ENCODE measurements at places on chromosomes 11 and 22.

GRCh38 chr11:34926831-34927132, 10.4 kb downstream of the PDHX start:
- no peak for DNase-seq

DNA sequence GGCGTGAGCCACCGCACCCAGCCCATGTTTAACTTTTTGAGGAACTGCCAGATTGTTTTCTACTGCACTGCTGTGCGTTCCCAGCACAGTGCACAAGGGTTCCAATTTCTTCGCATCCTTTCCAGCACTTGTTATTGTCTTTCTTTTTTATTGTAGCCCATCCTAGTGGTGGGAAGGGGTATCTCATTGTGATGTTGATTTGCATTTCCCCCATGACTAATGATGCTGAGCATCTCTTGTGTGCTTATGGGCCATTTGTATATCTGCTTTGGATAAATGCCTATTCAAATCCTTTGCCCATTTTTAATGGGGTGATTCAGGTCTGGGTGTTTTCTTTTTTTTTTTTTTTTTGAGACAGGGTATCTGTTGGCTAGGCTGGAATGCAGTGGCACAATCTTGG, 36.6 kb upstream of the SYT7 start:
- no peak for DNase-seq

GRCh38 chr11:64865286-64866172, 12.9 kb downstream of the EHD1 start:
- DNase-seq = no peak

- DNase-seq = no peak
Observed at GRCh38 chr22:29251981-29252911, 15.5 kb downstream of the RHBDD3 start.

DNA sequence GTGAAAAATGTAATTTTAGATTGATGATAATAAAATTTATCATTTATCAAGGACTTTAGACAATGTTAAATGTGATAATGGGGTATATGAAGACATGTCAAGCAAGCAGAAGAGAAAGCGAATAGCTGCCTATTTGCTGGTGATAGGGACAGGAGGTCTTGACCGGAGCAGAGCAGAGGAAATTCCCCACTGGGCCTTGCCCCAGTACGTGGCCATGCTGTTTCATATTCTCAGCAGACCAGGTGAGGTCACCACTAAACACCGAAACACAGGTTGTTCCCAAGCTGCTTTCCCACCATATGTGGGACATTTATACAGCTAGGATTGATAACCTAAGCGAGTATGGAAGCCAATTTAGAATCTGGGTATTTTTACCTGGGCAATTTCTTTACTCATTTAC, 1629.6 kb downstream of the FAM181B start:
- no peak for DNase-seq

GRCh38 chr11:55501014-55501413, 53.3 kb upstream of the OR4C15 start:
- no peak for DNase-seq

DNA sequence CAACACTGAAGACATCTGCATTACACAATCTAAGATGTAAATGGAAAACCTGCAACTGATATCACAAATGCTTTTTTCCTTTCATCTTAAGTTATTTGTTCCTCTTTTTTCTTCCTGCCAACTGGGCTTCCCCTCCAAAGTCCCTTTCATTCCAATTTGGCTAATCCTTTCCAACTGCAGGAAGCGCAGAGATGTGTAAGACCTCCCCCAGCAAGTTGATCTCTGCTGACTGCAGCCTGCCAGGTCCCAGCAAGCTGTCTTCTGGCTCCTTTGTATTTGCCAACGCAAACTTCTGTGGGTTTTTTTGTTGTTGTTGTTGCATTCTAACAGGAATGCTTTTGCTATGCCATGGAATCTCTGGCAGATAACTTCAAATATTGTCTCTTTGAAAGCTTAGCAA, 38.5 kb upstream of the LRRC4C start:
- DNase-seq = no peak

DNA sequence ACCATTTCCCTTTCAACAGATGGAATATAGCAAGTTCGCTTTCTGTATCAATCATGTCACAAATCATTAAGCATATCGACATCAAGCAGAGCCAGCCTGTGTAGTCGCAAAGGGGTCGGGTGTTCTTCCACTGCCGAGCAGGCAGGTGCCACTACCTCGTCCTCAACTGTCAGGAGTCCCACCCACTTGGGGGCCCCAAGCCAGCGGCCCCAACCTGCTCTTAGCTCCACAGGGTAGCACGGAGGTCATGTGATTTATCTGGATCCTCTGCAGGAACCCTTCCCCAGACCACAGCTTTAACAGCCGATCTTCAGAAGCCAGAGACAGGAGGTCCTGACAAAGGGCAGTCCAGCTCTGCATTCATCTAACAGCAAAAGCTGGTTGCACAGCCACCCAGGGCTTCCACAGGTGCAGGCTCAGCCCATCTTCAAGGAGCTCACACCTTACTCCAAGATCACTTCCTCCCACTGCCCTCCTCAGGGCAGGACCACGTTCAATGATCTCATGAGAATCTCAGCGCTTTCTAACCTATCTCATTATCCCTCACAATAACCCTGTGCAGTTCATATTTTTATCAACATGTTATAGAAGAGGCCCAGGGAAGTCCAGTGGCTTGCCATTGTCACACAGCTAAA, 110.2 kb downstream of the TRIM29 start:
- DNase-seq = no peak

DNA sequence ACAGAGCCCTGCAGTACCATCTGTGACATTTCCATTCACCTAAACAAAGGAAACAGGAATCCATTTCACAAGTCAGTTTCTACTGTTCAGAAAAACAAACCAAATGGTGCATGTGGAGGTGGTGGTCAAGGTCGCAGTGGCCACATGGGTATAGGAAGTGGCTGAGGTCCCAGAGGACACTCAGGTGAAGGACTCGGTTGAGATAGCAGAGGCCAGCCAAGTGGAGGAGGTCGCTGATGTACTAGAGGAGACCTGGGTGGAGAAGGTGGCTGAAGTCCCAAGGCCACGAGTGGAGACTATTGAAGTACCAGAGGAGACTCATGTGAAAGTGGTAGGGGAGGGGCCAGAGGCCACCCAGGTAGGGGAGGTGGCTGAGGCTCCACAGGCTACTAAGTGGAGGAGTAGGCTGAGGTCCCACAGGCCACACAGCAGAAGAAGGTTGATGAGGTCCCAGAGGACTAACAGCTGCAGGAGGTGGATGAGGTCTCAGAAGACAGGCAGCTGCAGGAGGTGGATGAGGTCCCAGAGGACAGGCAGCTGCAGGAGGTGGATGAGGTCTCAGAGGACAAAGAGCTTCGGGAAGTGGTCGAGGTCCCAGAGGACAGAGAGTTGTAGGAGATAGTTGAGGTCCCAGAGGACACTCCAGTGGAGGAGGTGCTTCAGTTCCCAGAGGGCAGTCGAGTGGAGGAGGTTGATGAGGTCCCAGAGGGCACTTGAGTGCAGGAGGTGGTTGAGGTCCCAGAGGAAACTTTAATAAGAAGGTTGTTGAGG, 40.2 kb downstream of the ZNF195 start:
- DNase-seq = no peak

DNA sequence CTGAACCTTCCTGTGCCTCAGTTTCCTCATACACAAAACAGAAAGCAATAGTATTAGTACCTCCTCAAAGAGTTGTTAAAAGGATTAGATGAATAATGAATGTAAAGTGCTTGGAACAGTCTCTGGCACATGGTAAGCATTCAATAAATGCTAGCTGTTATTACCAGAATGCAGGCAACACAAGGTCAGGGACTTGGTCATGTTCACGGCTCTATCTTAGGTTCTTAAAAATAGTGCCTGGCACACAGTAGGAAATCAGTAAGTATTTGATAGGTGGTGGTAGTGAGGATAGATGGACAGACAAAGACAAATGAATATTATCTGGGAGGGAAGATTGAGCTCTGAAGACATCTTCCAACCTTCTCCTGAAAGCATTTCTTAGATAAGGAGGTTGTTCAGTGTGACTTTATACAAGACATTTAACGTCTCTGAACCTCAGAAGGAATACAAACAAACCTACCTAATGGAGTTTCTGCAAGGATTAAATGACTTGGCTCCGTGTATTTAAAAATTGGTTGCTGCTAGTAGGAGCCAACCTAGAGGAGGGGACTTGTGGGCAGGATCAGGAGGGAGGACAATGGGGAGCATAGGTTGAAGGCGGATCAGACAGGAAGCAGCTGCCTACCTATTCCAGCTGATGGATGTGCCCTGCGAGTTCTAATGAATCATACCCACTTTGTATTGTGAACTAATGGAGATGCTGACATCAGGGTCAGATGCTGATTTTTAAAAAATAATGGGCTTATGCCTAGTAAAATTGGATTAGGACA, 94.1 kb downstream of the DBX1 start:
- no peak for DNase-seq

- DNase-seq = no peak
Observed at GRCh38 chr11:95764267-95764898, 25.2 kb downstream of the FAM76B start.

DNA sequence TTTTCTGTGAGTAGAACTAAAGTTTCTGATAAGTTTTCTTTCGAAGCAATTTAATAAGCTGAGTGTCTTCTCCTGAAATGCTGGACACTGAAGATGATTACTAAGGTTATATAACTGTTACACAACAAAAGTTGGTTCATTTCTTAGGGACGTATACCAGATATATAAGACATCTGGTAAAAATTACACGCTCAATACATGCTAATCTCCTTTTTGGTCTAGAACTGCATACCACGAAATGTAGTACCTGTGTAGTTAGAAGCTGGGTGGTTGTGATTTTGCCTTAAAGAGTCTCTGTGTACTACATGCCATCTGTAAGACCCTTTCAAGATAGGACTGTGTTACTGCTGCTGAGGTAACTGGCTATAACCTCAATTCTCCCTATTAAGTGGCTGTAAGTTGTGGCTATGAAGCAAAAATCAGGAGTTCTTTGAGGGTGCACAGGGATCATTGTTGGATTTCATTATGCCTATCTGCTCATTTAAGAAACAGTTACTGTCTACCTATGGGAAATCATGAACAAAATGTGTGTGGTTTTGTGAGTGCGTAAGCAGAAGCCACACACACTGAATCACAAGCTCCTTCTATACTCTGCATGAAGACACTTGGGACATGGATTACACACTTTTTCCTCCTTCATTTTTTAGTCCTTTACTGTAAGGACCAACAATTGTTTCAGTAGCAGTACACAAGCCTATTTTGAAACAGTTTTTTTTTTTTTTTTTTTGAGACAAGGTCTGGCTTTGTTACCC, 195.9 kb downstream of the SWAP70 start:
- DNase-seq = no peak

Measured in activated naive CD4-positive, alpha-beta T cell (primary cell).